A549 treated with RU486 at 1 μM for 4 hours (cell line): ENCODE measurements at places on chromosomes 3 and 15. TPM values are rescaled to one million over a fixed set of nuclear protein-coding genes. Genes with fewer than 3 reads are reported as not detected.

The TM4SF18 gene
- 27.6 to 49.8 TPM (median 45.8 TPM) in 5 replicates for total RNA-seq

The HESX1 gene
- 0.23 to 0.26 TPM (median 0.24 TPM) in 3 of 5 replicates, not detected in the others for total RNA-seq

The SGO1 gene
- 12.0 to 19.5 TPM (median 15.9 TPM) in 5 replicates for total RNA-seq

The POPDC2 gene
- total RNA-seq = 0.11 to 1.3 TPM (median 0.24 TPM) in 5 replicates

The UBA5 gene
- 20.5 to 29.0 TPM (median 27.6 TPM) in 5 replicates for total RNA-seq

The NLGN1 gene
- not detected in 5 replicates for total RNA-seq

The DISP2 gene
- total RNA-seq = 0.62 to 2.5 TPM (median 1.2 TPM) in 5 replicates

The ZNF660 gene
- not detected in 5 replicates for total RNA-seq

The STAB1 gene
- not detected in 5 replicates for total RNA-seq

The AHSG gene
- 0.18 TPM in 1 of 5 replicates, not detected in the others for total RNA-seq

The PPARG gene
- 37.6 to 40.8 TPM (median 38.3 TPM) in 5 replicates for total RNA-seq

The CD200 gene
- not detected in 5 replicates for total RNA-seq

The HYAL2 gene
- total RNA-seq = 18.0 to 26.2 TPM (median 24.2 TPM) in 5 replicates

The LRRC3B gene
- not detected in 5 replicates for total RNA-seq

The NCEH1 gene
- 22.5 to 39.1 TPM (median 33.1 TPM) in 5 replicates for total RNA-seq

The LTK gene
- 0.09 to 0.13 TPM in 2 of 5 replicates, not detected in the others for total RNA-seq

The KBTBD13 gene
- total RNA-seq = not detected in 5 replicates

The NR2E3 gene
- 0.14 to 0.29 TPM (median 0.19 TPM) in 4 of 5 replicates, not detected in the other for total RNA-seq

The TAGLN3 gene
- 0.46 TPM in 1 of 5 replicates, not detected in the others for total RNA-seq

The CTXN2 gene
- total RNA-seq = 0.02 TPM in 1 of 5 replicates, not detected in the others

The ANKUB1 gene
- not detected in 5 replicates for total RNA-seq

The VPS18 gene
- total RNA-seq = 19.3 to 25.4 TPM (median 23.0 TPM) in 5 replicates

The PLCB2 gene
- 0.68 to 1.4 TPM (median 0.82 TPM) in 5 replicates for total RNA-seq

The C3orf22 gene
- total RNA-seq = not detected in 5 replicates

The ZMYND10 gene
- 0.87 to 1.4 TPM (median 1.1 TPM) in 5 replicates for total RNA-seq

The ZNF717 gene
- total RNA-seq = 2.0 to 3.0 TPM (median 2.6 TPM) in 5 replicates

The RSL24D1 gene
- total RNA-seq = 62.1 to 116 TPM (median 101 TPM) in 5 replicates

The KBTBD12 gene
- not detected in 5 replicates for total RNA-seq

The CKMT1A gene
- total RNA-seq = 1.6 to 4.0 TPM (median 2.8 TPM) in 5 replicates

The DOCK3 gene
- total RNA-seq = 0.27 to 0.39 TPM (median 0.34 TPM) in 5 replicates

The INKA1 gene
- total RNA-seq = 1.3 to 2.3 TPM (median 2.0 TPM) in 5 replicates

The ADAMTS17 gene
- total RNA-seq = 0.03 to 0.09 TPM (median 0.07 TPM) in 3 of 5 replicates, not detected in the others

The SLC6A1 gene
- not detected in 5 replicates for total RNA-seq

The BFSP2 gene
- not detected in 5 replicates for total RNA-seq

The ALDH1A2 gene
- total RNA-seq = 0.33 to 0.41 TPM (median 0.40 TPM) in 3 of 5 replicates, not detected in the others

The ANKRD34C gene
- total RNA-seq = not detected in 5 replicates

The U2SURP gene
- 52.6 to 125 TPM (median 91.9 TPM) in 5 replicates for total RNA-seq

The HHATL gene
- not detected in 5 replicates for total RNA-seq

The NME9 gene
- total RNA-seq = not detected in 5 replicates

The CPA3 gene
- total RNA-seq = not detected in 5 replicates
